Activated CD8-positive, alpha-beta memory T cell treated with anti-CD3 and anti-CD28 coated beads, Interleukin-2, amount 50 U/mL, for 4 hours (primary cell): ENCODE measurements at places on chromosomes 12 and 14.

- no peak for DNase-seq
Observed at GRCh38 chr12:113120670-113121370, 14.7 kb downstream of the RASAL1 start.

GRCh38 chr12:127489061-127489460 is 777.9 kb upstream of the TMEM132C start:
- DNase-seq: no peak

DNA sequence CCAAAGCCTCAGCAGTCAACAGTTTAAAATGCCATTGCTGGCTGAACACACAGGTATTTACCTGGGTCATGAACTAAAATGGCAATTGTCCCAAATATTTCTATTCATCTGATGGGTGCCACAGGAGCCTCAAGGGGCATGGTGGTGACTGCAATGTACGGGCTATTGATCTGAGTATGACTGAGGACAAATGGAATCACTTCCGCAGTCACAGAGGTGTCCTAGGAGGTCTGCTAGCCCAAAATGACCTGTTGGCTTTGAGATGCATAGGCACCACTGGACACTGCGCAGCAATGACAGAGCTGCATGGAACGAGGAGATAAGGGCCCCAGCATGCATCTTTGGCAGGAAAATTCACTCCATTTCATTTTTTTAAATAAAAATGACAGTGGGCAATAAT is 474.1 kb upstream of the SOX5 start:
- no peak for DNase-seq

GRCh38 chr12:2853626-2854025 is 3.2 kb downstream of the TEX52 start:
- DNase-seq: peak; percentile 46

- DNase-seq: no peak
Observed at GRCh38 chr12:124398578-124399227, 103.8 kb downstream of the RFLNA start.

DNA sequence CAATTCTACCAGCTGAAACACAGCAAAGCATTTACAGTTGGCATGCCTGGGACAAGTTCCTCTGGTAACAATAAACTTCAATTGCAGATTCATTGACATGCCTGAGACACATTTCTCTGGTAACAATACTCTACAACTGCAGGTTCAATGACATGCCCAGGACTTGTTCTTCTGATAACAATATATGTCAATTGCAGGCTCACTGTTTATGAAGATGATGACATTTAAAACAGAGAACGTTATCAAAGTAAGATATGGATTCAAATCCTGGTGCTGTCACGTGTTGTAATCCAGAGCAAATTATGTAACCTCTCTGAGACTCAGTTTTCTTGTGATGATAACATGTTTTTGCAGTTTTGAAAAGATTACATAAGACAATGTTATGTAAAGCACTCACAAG is 20.5 kb downstream of the KITLG start:
- no peak for DNase-seq

GRCh38 chr12:100164153-100164704 is 21.6 kb upstream of the BLTP3B start:
- DNase-seq: no peak

DNA sequence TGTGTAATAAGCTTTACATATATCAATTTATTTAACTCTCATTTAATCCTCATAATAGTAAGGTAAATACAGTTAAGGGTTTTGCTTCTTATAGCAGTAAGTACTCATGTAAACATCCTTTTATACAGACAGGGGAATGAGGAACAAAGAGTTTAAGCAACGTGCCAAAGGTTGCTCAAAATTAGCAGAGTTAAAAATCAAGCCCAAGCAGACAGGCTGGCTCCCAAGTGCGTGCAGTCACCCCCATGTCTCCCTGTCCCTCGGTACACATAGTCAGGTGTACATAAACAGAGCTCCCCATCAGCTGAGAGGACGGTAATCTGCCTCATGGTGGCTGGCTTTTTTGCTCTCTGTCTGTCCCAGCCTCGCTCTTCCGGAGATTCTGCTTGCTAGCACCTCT is 126.4 kb downstream of the DERA start:
- DNase-seq: no peak

DNA sequence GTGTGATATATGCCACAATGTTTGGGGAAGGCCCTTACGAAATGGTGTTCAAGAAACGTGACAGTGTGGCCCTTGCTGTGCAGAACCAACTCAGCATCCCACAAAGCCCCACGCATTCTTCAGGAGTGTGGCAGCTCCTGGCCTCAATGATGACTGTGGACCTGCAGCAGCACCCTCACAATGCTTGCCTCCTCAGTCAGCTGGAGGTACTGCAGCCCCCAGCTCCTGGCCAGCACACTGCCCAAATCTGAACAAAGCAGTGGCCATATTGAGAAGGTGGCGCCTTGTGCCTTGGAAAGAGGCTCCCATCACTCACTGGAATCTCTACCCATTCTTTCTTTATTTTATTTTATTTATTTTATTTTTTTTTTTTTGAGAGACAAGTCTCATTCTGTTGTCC is 10.4 kb downstream of the POLE2 start:
- no peak for DNase-seq

DNA sequence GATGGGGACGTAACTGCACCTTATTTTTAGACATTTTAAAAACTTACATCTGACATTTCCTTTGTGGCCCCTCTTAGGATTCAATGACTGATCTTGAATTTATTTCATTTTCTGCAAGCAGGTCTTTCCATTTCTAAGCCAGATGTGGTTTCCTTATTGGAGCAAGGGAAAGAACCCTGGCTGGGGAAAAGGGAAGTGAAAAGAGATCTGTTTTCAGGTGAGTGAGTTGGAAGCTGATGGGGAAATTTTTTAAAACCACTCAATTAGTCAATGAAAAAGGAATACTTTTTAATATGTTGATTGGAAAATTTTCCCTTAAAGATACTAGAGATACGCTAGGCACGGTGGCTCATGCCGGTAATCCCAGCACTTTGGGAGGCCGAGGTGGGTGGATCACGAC is 2.6 kb downstream of the ZNF140 start:
- DNase-seq: no peak

DNA sequence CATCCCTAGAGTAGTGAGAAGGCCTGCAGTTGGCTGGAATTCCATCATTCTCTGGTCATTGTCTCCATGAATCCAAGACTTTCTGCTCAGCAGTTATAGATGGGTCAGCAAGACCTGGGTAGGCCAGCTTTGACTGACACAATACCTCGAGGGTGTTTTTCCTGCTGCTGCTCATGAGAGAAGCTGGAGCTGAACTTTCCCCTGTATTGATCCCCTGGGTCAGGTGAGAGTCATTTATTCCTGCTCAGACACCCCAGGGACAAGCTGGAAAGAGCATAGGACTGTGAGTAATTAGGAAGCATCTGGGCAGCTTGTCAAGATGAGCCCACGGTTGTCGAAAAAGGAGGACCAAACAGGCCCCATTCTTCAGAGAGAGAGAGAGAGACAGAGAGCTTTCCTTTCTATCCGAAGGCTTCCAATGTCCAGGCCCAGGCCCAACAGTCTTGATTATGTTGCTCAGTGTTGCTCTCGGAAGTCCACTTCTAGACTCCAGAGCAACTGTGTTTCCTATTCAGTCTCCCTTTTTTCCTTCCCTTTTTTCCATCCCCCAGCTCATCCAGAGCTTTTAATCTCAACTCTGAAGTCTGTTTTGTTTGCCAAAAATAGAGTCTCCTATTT is 131.1 kb downstream of the SLC8A3 start:
- DNase-seq: no peak

GRCh38 chr12:6095269-6095668 is 29.2 kb downstream of the VWF start:
- no peak for DNase-seq

DNA sequence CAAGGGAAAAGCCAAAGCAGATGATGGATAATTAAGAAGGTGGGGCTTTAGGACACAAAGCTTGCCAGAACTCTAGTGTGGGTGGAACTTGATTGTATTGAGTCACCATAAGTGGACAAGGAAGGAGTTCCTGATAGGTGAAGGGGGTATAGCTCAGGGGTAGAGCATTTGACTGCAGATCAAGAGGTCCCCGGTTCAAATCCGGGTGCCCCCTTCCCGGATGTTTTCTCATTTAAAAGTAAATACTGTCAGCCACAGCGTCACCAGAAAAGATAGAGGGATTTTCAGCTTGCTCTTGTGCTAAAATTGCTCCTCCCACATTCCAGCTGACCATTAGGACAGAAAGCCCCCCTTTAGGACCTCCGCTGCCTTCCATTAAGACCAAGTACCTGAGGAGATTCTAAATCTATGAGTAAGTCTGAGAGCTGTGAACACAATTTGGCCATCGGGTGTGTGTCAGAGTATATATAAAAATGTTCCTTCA is 36.6 kb downstream of the DCAF4 start:
- DNase-seq: no peak

DNA sequence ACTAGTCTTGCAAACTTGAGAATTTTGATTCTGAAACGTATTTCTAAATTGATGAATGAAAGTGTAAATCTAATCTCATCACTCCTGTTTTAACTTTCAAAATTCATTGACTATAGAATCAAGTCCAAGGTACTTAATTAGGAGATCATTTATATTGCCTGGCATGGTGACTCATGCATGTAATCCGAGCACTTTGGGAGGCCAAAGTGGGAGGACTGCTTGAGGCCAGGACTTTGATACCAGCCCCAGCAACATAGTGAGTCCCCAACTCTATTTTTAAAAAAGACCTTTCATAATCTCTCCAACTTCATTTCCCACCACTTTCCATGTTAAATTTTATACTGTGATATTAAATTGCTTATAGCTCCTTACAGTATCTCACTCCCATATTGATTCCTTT is 3.0 kb upstream of the MIPOL1 start:
- DNase-seq: no peak

- no peak for DNase-seq
Observed at GRCh38 chr12:67275380-67275913, 6.3 kb downstream of the CAND1 start.

- no peak for DNase-seq
Observed at GRCh38 chr12:77578466-77579220, 252.1 kb upstream of the NAV3 start.

- no peak for DNase-seq
Observed at GRCh38 chr12:90896821-90897220, 58.2 kb downstream of the CCER1 start.

DNA sequence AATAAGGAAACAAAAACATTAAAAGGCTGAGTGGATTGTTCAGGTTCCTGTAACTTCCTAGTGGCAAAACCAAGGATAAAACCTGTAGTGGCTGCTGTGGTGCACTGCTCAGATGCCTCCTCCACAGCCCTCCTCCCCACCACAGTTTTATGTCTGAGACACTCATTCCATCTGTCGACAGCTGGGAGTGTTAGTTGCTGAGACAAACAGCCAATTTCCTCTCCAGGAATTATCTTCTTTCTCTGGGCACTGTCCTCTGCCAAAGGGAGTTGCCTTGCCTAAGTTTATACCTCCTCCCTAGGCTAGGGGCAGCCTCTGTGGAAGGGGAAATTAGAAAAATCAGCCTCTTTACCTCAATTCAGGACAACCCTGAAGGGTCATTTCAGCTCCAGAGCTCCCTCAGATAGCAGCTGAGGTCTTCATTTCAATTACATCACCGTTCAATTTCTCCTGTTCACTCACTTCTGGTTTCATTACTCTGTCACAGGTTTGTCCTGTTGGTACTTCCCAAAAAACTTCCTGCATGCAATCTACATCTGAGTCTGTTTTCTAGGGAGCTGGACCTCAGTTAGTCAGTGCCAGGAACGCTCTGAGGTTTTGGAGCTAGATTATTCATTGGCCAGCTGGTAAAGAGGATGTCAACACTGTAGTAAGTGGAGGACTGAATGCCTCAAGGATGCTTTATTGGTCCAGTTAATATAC is 74.9 kb upstream of the ATP2B1 start:
- DNase-seq: no peak

DNA sequence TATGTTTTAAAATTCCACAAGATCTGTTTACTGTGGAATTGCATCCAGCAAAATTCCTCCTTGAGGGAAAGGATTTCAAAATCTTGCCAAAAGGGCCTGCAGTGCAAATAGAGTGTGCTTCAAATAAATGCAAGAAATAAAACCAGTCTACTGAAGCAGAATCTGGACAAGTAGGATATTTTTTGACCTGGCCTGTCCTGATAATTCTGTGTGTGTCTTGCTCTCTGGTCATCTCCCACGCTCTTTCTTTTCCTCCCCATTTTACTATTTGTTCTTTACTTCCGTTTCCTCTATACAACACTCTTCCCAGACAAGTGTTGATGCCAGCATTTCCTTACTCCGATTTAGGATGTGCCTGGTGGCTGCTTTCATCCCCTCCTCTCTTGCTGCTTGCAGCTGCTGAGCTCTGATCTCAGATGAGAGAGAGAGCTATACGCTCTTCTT is 115.9 kb downstream of the GPR135 start:
- DNase-seq: no peak

- DNase-seq: no peak
Observed at GRCh38 chr14:52111583-52111982, 42.7 kb upstream of the NID2 start.

GRCh38 chr12:108773798-108774788 is 42.8 kb upstream of the CORO1C start:
- no peak for DNase-seq

DNA sequence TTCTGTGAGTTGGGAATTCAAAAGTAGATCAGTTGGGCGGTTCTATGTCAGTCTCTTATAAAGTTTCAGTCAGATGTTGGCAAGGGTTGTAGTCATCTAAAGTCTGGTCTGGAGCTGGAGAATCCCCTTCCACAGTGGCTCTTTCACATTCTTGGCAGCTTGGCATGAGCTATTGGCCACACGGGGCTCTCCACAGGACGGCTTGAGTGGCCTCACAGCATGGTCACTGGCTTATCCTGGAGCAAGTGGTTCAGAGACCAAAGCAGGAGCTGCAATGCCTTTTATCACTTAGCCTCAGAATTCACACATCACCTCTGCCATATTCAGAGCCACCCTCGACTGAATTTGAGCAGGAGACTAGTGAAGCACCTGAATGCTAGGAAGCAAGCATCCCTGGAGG is 7.1 kb upstream of the KICS2 start:
- DNase-seq: no peak

- no peak for DNase-seq
Observed at GRCh38 chr12:90953956-90954421, 987 bp downstream of the CCER1 start.

DNA sequence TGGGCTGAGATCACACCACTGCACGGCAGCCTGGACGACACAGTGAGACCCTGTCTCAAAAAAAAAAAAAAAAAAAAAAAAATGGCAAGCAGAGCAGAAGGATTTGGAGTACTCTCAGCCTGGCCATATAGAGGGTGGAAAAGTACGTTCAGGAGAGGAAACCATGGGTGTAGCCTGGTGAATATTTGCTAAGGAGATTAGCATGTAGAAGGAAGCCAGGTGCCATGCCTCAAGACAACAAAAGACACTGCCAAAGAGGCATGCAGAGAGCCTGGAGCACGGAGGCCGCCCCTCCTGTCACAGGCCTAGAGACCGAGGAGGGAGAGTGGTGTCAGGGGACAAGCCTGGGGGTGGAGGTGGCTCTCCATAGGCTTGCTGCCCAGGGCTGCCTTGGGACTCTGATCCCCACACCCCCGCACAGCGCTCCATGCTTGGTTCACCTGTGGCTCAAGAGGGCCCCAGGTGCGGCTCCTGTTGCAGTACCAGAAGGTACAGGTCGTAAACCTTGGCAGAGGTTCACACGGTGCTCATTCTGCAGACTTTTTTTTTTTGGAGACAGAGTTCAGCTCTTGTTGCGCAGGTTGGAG is 27.9 kb upstream of the DEGS2 start:
- no peak for DNase-seq
